ENCODE measurements at places on chromosomes 1 and 21.

- DNase-seq = no peak
Measured at GRCh38 chr1:22341791-22342605, 109.7 kb upstream of the ZBTB40 start.

GRCh38 chr21:41183575-41183974 lies 15.6 kb downstream of the BACE2 start:
- no peak for DNase-seq

DNA sequence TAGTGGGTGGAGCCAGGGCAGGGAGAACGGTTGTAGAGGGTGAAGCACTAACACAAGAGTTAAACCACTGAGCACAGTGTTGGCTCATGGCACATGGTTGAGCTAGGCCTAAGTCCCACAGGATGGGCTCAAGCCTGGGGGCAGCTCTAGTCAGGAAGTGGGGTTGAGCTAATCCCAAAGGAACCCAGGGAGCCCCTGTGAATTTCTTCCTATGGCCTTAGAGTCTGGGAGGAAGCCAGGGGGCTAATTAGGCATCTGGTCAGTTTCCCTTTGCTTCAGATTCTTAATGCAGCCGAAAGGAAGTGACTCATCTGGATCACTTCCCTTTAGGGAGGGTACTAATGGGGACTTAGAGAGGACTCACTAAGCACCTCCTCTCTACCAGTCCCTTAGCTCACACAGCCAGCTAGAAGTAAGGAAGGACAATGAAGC lies 10.1 kb downstream of the CFAP45 start:
- DNase-seq = no peak

- DNase-seq = no peak
Measured at GRCh38 chr1:205343431-205344065, 13.2 kb downstream of the KLHDC8A start.

DNA sequence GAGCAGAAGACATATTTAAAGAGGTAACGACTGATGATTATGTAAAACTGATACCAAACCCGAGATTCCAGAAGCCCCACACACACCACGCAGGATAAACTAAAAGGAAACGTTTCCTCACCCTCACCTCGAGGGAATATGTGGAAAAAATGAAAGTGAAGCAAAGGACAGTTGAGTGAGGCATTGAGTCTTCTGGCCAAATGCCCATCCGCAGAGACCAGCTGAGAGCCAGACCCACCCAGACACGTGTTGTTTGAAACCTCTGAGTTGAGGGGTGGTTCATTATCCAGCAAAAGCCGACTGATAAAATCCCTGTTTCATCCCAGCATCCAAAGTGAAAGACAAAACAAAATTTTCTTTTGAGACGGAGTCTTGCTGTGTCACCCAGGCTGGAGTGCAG lies 29.6 kb upstream of the PCBP3 start:
- DNase-seq = no peak

- DNase-seq = no peak
Measured at GRCh38 chr1:216542263-216542662, 119.0 kb upstream of the USH2A start.

DNA sequence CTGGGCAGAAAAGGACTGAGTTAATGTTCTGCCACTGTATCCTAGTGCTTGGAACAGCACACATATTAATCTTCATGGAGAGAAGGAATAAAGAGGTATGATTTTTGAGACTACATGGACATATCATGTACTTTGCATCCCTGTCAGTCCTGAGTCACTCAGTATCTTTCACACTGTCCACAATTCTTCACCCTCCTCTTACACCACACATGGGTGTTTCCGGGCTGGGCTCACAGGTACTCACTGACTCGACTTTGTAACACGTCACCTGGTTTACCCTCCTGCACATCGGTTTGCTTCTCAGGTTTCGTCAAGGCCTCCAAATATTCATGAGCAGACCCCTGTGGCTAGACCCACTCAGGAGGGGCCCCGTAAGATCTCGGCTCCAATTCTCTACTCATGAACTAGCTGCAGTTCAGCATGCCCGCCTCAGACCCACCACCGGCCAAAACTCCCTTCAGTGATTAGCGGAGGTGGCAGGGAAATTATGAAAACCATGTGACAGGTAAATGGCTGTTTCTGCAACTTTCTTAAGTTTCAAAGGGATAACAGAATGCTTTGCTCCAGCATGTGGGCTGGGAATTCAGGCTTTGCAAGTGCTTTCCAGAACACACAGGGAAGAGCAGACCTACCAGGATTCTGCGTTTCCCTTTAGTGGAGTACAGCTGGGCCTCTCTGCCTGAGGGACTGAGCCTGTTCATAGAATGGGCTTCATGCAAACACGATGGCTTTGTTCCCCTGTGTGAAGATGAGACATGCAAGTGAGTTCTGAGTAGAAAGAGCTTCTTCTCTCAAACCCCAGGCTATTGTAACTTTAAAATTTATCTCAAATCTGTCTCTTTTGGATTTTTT lies 31.3 kb upstream of the TRABD2B start:
- DNase-seq = no peak

GRCh38 chr21:34235514-34235913 lies 128.3 kb upstream of the KCNE2 start:
- DNase-seq = no peak

DNA sequence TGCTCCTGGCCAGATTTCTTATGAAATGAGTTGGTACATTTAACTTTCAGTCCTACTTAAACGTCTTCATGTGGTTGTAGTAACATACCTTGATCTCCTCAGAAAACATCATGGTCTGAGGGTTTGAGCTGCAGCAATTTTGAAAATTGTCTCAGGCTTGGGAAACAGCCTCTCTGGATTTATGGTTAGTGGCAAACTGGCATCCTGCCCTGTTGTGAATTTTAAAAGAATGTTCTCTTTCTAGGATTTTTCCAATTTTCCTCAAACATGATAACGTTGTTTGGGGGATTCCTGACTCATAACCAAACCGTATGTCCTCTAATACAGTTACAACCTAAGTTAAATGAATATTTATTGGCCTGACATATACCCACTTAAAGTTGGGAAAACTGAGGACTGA lies 624.4 kb downstream of the LMO4 start:
- no peak for DNase-seq

GRCh38 chr1:172497230-172497629 lies 35.7 kb upstream of the SUCO start:
- no peak for DNase-seq

DNA sequence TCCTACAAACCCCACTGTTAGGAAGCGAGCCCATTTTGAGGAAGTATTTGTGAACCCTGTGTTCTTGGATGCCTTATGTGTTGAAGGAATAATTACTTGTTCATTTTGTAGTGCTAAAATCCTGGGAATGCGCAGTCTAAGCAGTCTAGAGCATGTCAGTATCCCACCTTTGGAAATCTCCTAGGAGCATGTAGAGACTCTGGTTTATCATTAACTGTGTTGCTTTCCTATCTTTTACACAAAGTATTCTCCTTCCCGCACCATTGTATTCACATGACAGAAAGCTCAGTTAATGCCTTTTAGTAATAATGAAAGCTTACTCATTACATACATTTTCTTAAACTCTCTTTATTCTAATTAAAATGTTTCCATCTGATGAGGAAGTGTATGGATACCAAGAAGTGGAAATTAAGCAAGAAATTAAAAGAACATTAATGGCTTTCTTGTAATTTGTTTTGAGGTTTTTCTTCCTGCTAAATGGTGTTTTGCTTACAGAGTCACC lies 99.4 kb downstream of the CAMTA1 start:
- DNase-seq = no peak

- DNase-seq = no peak
Measured at GRCh38 chr1:85398391-85399064, 66.4 kb downstream of the DDAH1 start.

- no peak for DNase-seq
Measured at GRCh38 chr1:7040969-7041695, 255.9 kb downstream of the CAMTA1 start.

DNA sequence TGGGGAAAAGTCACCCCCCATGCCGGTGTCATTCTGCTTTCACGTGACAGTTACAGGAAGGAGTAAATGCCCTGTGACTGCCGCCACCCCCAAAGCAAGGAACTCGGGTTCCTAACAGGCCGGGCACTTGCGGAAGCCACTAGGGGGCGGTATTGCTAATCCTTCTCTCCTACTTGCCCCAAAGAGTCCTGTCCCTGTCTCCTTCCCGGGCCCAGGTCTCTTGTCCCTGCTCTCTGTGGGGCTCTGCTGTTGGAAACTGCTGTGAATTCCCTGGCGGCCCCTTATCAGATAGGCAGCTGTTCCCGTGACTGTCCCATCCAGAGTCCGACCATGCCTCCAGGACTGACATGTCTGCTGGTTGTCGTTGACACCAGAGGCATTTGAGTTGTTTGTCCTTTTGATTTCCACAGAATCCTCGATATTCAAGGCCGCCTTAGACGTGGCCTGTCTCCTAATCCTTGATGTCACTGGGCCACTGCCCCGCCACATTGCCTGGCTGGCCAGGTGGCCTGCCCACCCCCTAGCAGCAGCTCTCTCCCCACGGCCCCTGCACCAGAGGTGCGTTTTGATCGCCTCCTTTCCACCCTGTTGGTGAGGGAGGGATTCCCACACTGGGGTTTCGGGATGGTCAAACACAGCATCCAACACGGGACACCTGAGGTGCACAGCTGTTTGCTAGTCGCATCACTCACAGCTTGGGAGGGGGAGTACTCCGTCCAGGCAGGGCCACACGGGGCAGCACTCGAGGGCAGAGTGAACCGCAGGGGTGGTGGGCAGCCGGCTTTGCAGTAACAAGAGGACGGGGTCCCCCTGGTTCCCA lies 37.3 kb downstream of the CHAF1B start:
- no peak for DNase-seq

- no peak for DNase-seq
Measured at GRCh38 chr1:166057650-166058049, 109.2 kb downstream of the FAM78B start.

GRCh38 chr1:211352985-211353515 lies 26.4 kb downstream of the TRAF5 start:
- peak; percentile 44 for DNase-seq
